ENCODE measurements at places on chromosomes 11 and 22. TPM values are rescaled to one million over a fixed set of nuclear protein-coding genes. Genes with fewer than 3 reads are reported as not detected.
A peak's percentile ranks its signal among the peaks of the same experiment; 100 is the strongest.

GRCh38 chr11:120601536-120601935 lies 90.0 kb downstream of the GRIK4 start:
- no peak overlapping the region for H3K4me3 ChIP-seq
- no peaks in the 10 kb centered on the region for H3K4me1 ChIP-seq
- no peak overlapping the region for H3K27ac ChIP-seq
- H3K36me3 ChIP-seq = no peaks in the 10 kb centered on the region
- DNase-seq = no peak
- H3K27me3 ChIP-seq = no peaks in the 10 kb centered on the region

DNA sequence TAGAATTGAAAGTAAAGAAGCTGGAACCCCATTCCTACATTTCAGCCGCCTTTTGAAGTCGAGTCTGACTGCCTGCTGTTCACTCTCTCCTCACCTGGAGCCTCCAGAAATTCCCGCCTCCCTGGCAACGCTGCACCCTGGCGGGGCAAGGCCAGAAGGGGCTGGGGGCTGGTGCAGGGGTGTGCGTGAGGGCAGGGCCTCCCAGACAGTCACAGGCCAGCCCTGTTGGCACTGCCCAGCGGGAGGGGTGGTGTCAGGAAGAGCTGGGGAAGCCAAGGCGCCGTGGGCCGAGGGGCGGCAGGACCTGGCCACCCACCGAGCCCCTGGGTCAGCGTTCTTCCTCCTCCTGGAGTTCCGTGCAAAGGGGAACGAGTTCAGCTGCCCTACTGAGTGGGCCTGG lies 123.2 kb downstream of the KCNQ1OT1 start:
- H3K27ac ChIP-seq = no peak overlapping the region
- no peaks in the 10 kb centered on the region for H3K27me3 ChIP-seq
- H3K36me3 ChIP-seq = no peaks in the 10 kb centered on the region

GRCh38 chr11:76856106-76856505 lies 4.6 kb upstream of the ACER3 start:
- H3K27me3 ChIP-seq = no peaks in the 10 kb centered on the region
- no peak for DNase-seq
- no peaks in the 10 kb centered on the region for H3K36me3 ChIP-seq
- H3K4me1 ChIP-seq = peaks cover 6% of the 10 kb centered on the region
- no peak overlapping the region for H3K4me3 ChIP-seq
- H3K27ac ChIP-seq = no peak overlapping the region

DNA sequence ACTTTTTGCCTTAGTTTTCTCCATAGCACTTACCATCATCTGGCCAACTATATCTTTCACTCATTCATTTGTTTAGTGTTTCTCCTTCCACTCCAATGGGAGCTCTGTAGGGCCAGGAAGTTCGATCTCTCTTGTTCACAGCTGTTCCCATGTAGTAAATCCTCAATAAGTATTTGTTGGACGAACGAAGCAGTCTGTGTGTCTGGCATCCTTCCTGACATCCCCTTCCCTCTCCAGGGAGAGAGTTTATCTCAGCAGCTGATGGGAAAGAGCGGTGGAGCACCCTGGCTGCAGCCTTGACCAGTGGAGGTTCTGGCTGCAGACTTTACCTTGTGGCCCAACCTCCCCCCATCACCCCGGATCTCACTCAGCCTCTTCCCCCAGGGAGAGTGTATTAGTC lies 141.7 kb downstream of the CHST1 start:
- no peak overlapping the region for H3K4me3 ChIP-seq
- H3K27ac ChIP-seq = no peak overlapping the region
- no peaks in the 10 kb centered on the region for H3K4me1 ChIP-seq
- H3K27me3 ChIP-seq = peaks cover 2% of the 10 kb centered on the region
- no peaks in the 10 kb centered on the region for H3K36me3 ChIP-seq

HEPHL1 gene
- total RNA-seq = not detected

GRCh38 chr22:44207173-44207980 lies 26.7 kb downstream of the PARVG start:
- peaks cover 2% of the 10 kb centered on the region for H3K27me3 ChIP-seq
- peaks cover 3% of the 10 kb centered on the region for H3K4me1 ChIP-seq
- no peak overlapping the region for H3K4me3 ChIP-seq
- no peaks in the 10 kb centered on the region for H3K36me3 ChIP-seq
- H3K27ac ChIP-seq = no peak overlapping the region
- DNase-seq = no peak

C1QTNF4 gene
- 0.39 TPM for total RNA-seq

- no peaks in the 10 kb centered on the region for H3K27me3 ChIP-seq
- H3K4me3 ChIP-seq = no peak overlapping the region
- peak overlapping the region; percentile 88 for H3K27ac ChIP-seq
- H3K4me1 ChIP-seq = peaks cover 44% of the 10 kb centered on the region
- no peak for DNase-seq
- no peaks in the 10 kb centered on the region for H3K36me3 ChIP-seq
These were observed 96.4 kb upstream of the AMOTL1 start for GRCh38 chr11:94671553-94672366.

GRCh38 chr11:33931067-33931466 lies 39.2 kb upstream of the LMO2 start:
- H3K36me3 ChIP-seq = no peaks in the 10 kb centered on the region
- no peak overlapping the region for H3K4me3 ChIP-seq
- H3K27ac ChIP-seq = peak overlapping the region; percentile 60
- no peak for DNase-seq
- H3K4me1 ChIP-seq = peaks cover 14% of the 10 kb centered on the region

PRG2 gene
- total RNA-seq = not detected

BATF2 gene
- total RNA-seq = 1.7 TPM

PLEKHA7 gene
- total RNA-seq = 1.2 TPM

GRCh38 chr22:36510966-36511881 lies 4.4 kb upstream of the FOXRED2 start:
- H3K4me3 ChIP-seq = no peak overlapping the region
- DNase-seq = no peak
- H3K27ac ChIP-seq = peak overlapping the region; percentile 4

KDM4E gene
- total RNA-seq = not detected

GRCh38 chr22:38118182-38118581 lies 7.7 kb upstream of the BAIAP2L2 start:
- H3K4me1 ChIP-seq = no peaks in the 10 kb centered on the region
- H3K27ac ChIP-seq = no peak overlapping the region
- no peaks in the 10 kb centered on the region for H3K36me3 ChIP-seq
- DNase-seq = no peak
- H3K27me3 ChIP-seq = no peaks in the 10 kb centered on the region
- H3K4me3 ChIP-seq = no peak overlapping the region

OR51B2 gene
- total RNA-seq = not detected

SLC17A6 gene
- total RNA-seq = not detected

OR52I2 gene
- total RNA-seq = not detected

DNA sequence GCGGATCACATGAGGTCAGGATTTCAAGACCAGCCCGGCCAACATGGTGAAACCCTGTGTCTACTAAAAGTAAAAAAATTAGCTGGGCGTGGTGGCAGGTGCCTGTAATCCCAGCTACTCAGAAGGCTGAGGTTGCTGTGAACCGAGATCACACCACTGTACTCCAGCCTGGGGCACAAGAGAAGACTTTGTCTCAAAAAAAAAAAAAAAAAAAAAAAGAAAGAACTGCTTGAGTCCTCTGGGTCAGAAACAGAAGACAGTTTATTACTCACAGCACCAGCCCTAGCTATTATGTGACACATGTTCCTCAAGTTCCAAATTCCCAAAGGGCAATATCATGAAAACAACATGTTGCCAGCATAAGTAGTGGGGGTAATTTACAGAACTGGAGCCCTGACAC lies 1014.1 kb upstream of the RAG2 start:
- H3K4me1 ChIP-seq = no peaks in the 10 kb centered on the region
- no peaks in the 10 kb centered on the region for H3K36me3 ChIP-seq
- H3K27me3 ChIP-seq = no peaks in the 10 kb centered on the region

MAPK8IP1 gene
- 2.6 TPM for total RNA-seq

GRCh38 chr11:115716080-115716479 lies 211.9 kb upstream of the CADM1 start:
- no peak for DNase-seq
- H3K27ac ChIP-seq = no peak overlapping the region
- H3K4me3 ChIP-seq = no peak overlapping the region
- no peaks in the 10 kb centered on the region for H3K36me3 ChIP-seq

DNA sequence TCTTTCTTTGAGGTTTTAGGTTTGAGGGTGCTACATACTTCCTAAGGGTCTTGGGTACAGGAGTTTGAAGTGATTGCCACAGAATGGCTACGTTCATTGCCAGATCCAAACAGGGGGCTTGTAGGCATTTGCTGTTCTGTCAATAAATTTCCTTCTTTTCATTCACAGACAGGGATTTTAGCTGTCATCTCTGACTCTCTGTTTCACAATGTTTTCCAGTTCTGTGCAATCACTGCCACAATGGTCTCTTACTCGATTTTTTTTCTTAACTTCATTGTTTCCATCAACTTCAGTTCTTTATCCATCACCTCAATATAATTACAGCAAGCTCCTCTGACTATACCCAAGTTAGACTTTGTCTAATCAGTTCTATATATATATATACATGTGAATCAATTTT lies 6.2 kb upstream of the HBD start:
- no peaks in the 10 kb centered on the region for H3K27me3 ChIP-seq
- no peaks in the 10 kb centered on the region for H3K4me1 ChIP-seq
- no peak for DNase-seq
- H3K36me3 ChIP-seq = no peaks in the 10 kb centered on the region
- no peak overlapping the region for H3K4me3 ChIP-seq

- H3K27me3 ChIP-seq = no peaks in the 10 kb centered on the region
- H3K4me3 ChIP-seq = no peak overlapping the region
- peaks cover 32% of the 10 kb centered on the region for H3K36me3 ChIP-seq
- no peak for DNase-seq
- no peak overlapping the region for H3K27ac ChIP-seq
- peaks cover 10% of the 10 kb centered on the region for H3K4me1 ChIP-seq
These were observed 6.4 kb upstream of the MFRP start for GRCh38 chr11:119352857-119353260.

- no peak for DNase-seq
- no peak overlapping the region for H3K4me3 ChIP-seq
- H3K4me1 ChIP-seq = no peaks in the 10 kb centered on the region
- no peak overlapping the region for H3K27ac ChIP-seq
These were observed 377.1 kb upstream of the B3GAT1 start for GRCh38 chr11:134789104-134789503.

DNA sequence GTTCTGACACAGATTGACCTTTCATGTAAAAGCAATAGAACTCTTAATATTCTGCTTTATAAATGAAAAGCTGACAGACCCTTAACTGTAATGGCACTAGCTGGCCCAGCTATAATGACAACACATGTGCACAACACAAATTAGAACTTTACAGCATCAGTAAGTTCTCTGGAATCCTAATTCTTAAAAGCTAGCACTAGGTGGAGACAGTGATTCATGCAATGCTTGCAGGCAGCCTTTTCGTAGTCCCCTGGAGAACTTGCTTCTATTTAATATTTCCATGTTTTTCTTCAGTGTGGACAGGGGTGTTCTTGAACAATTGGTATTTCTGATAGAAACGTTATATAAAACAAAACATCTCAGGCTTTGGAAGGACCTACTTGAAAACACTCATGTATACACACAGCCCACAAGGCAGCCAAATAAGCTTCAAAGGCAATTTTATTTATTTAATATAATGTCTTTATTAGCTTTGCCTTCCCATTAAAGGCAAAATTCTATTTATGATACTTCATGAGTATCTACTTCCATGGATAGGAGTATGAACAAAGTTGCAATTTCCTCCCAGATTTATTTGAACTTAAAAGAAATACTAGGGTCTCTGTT lies 374.3 kb upstream of the MPPED2 start:
- H3K4me1 ChIP-seq = no peaks in the 10 kb centered on the region
- DNase-seq = no peak
- no peak overlapping the region for H3K27ac ChIP-seq
- no peak overlapping the region for H3K4me3 ChIP-seq
- no peaks in the 10 kb centered on the region for H3K27me3 ChIP-seq
- H3K36me3 ChIP-seq = no peaks in the 10 kb centered on the region

GRCh38 chr11:20376162-20376730 lies 11.3 kb upstream of the PRMT3 start:
- DNase-seq = no peak
- no peaks in the 10 kb centered on the region for H3K4me1 ChIP-seq
- no peaks in the 10 kb centered on the region for H3K27me3 ChIP-seq

MAFF gene
- total RNA-seq = 51.0 TPM

GRCh38 chr11:126190792-126191191 lies 20.7 kb downstream of the RPUSD4 start:
- DNase-seq = no peak
- no peaks in the 10 kb centered on the region for H3K27me3 ChIP-seq
- no peak overlapping the region for H3K4me3 ChIP-seq

OR2AT4 gene
- not detected for total RNA-seq

DNA sequence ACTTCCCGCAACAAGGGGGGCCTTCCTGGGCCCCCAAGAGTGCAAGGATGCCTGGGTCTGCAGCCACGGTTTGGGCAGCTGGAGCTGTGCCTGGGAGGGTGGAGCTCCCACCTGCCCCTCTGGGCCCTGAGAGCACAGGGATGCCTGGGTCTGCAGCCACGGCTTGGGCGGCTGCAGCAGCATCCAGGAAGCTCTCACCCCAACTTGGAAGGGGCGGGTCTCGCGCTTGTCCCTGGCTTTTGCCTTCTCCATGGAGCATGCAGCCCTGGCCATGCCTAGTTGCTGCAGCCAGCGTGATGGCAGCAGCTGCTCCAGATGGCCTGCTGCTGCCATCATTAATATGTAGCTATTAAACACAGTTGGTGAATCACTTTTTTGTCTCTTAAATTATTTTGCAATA lies 35.4 kb downstream of the NAGA start:
- H3K4me1 ChIP-seq = no peaks in the 10 kb centered on the region
- H3K36me3 ChIP-seq = no peaks in the 10 kb centered on the region
- H3K4me3 ChIP-seq = no peak overlapping the region
- DNase-seq = no peak
- H3K27ac ChIP-seq = no peak overlapping the region

DNA sequence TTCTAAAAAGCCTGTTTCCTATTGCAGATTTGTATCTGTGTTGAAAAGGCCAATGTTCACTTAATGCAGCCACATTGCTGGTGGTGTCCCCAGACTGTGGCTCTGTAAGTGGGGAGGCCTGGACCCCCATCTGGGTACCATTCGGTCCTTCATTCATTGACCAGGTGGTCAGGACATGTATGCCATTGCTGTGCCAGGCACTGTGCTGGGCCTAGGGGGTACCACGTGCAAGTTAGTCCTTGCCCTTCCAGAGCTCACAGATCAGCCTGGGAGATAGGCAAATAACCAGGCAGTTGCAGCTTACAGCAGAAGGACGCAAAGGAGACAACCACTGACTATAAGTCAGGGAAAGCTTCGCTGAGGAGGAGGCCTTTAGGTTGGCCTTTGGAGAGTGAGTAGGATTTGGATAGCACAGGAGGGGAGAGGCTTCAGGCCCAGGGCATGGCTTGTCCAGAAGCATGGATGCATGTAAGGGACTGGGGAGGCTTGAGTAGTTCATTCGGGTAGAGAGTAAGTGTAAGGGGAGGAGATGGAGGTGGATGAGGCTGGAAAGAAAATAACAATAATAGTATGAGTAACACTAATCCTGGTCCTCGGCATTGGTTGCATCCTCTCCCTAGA lies 5.0 kb downstream of the PRDM11 start:
- no peak overlapping the region for H3K27ac ChIP-seq
- peaks cover 9% of the 10 kb centered on the region for H3K4me1 ChIP-seq
- no peak for DNase-seq
